BJ (cell line): ENCODE measurements at places on chromosomes 1 and 21.
A peak's percentile ranks its signal among the peaks of the same experiment; 100 is the strongest.

DNA sequence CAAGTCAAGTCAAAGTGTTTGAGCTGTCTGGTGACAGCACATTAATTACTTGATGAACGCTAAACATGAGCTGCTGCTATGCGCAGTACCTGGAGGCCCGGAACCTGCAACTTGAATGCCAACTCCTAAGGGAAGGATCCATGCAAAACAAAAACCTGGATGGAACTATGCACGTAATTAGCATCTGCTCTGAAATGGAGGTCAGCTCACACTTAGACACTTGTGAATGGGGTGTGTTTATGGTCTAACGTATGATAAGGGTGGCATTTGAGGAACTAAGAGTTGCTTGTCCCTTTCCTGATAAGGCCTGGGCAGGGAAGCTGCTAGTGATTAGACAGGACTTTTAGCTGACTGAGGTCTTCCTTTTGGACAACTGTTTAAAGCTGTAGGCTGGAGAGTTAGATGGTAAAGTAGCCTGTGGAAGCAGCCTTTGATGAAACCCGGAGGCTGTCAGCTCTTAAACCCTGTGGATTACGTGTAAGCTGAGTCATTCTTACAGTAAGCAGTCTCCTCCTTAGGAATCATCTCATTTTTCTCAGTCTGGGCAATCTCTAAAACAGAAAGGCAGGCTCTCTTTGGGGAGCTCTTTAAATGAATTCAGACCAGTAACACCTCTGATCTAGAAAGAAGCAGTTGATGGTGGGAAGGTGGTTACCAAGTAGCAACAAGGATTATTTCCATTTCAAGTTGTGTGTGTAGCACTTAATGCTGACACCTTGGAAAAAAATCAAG, 6.8 kb downstream of the TENT5C start:
- peak; percentile 49 for DNase-seq

DNA sequence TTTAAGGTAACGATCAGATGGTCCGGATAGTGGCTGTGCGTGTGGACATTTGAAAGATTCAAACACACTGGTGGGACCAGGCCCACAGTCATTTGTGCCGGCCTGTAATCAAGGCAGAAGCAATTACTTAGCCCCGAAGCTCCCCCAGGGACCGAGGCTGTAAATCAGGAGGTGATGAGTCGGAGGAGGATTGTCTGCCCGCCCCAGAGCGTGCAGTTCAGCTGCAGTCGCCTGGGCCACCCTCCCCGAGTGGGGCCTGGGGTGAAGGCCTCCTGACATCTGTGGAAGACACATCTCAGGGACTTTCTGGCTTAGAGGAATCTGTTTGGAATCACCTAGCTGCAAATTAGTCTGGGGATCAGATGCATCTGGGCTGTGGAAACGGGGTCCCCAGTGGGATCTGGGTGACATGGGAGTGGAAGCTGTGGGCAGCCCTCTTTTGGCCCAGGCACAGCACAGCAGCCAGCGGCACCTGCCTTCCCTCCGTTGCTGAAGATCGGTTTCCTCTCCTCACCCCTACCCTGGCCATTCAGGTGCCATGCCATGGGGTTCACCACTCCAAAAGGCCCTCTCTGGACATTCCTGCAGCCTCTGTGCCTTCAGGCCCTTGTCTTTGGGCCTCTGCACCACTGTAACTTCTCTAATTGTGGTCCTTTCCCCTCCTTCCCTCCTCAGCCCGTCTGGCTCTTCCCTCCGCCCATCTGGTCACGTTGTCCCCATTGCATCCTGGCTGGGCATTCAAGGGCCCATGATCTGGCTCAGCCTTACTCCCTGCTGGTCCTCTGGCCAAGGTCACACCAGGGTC, 25.7 kb downstream of the LHX4 start:
- no peak for DNase-seq

DNA sequence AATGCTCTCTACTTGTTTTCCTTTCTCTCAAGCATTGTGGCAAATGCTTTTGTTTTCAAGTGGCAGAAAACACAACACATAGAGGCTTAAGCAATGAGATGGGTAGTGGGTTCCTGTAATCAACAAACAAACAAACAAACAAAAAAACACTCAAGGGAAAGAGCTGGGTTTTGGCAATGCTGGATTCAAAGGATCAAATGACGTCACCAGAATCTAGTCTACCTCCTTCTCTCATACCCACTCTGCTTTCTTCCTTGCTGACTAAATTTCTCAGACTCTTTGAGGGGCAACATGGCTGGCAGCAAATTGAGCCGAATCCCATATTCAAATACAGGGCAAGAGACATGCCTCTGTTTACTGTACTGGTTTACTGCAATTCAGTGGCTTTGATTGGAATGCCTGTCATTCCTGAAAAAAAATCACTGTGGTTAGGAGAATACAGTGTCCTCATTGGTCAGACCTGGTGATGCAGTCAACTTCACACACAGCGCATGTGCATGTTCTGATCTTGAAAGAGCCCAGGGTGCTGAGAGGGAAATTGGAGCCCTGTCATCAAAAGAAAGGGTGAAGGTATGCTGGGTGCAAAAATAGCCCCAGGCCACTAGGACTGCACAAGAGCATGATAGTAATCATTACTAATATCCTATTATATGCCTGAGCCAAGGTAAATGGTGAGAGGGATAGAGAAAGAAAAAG, 356.2 kb downstream of the KCTD3 start:
- DNase-seq, result peak; percentile 19

DNA sequence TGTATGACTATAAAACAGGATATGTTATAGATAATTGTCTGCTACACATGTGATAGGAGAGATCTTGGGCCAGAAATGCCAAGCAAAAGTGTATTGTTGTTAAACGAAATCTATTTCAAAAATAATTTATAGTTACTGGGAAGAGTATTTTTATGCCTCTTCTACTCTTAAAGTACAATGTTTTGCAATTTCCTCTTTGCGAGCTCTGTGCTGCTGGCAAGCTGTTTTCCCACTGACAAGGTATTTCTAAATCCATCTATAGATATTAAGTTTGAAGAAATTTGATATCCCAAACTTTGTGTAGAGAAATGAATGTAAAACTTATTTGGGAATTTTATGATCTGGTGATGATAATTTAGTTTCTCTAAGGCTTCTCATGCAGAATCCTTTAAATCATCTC, 63.3 kb upstream of the PTGFR start:
- DNase-seq, result no peak

- no peak for DNase-seq
These were observed 2.2 kb downstream of the NEGR1 start for GRCh38 chr1:72280131-72280530.

DNA sequence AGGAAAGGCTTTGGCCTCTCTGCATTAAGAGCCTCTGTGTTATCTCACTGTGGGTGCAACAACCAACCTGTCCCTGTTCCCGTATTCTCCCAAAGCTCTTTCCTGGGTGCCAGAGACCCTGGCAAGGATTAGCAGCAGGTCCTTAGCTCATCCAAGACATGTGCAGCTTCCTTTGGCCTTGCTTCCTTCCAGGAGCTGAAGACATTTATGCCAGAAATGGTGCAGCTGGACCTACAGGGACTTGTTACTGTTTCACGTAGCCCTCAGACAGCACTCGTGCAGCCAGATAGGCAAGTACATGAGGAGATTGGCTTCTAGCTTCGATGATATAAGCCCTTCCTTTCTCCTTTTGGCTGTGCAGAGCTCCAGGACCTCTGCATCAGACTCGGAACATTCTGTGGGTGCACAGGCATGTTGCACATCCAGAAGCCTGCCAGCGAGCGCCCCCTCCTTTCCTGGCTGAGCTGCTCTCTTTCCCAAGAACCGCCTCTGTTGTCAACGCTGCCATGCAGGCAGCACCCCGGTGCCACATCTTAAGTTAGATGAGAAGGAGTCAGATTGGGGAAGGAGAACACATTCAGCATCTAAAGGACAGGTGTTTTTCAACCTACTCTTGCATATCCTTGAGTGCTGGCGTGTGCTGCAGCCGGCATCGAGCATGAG, 284.5 kb upstream of the PLXNA2 start:
- no peak for DNase-seq

DNA sequence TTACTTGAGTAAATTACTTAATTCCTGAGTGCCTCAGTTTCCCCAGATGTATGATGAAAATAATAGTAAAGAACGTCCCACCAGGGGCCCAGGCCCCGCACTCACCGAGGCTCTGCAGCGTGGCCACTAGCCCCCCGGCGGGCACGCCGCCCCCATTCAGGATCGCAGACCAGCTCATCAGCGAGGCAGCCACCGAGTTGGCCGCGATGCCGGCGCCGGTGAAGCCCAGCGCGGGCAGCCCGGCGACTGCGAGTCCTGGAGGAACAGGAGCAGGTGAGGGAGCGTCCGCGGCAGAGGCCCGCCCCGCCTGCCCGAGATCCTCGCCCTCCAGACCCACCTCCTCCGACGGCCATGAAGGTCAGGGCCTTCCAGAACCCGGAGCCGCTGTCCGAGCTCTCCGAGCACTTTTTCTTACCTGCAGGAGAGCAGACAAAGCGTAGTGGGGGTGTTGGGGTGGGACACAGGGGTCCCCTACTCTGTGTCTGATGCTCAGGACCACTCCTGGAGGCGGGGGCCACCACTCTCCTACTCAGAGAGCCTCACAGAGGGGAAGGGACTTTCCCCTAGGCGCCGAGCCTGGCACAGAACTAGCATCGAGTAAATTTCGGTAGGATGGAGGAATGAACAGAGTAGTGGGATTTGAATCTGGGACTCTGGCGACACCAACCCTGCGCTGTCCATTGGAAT, 3.7 kb downstream of the IFI6 start:
- DNase-seq, result no peak

GRCh38 chr1:79043506-79043905, 37.0 kb upstream of the ADGRL4 start:
- no peak for DNase-seq

- no peak for DNase-seq
These were observed 316.3 kb upstream of the GREM2 start for GRCh38 chr1:240928265-240928664.

- no peak for DNase-seq
These were observed 185.8 kb downstream of the MRPL39 start for GRCh38 chr21:25421321-25422028.

GRCh38 chr1:3868464-3869006, 11.3 kb downstream of the DFFB start:
- DNase-seq, result no peak

- no peak for DNase-seq
These were observed 9.7 kb downstream of the TLR5 start for GRCh38 chr1:223133306-223133823.

GRCh38 chr21:29293495-29293894, 5.2 kb upstream of the BACH1 start:
- no peak for DNase-seq

DNA sequence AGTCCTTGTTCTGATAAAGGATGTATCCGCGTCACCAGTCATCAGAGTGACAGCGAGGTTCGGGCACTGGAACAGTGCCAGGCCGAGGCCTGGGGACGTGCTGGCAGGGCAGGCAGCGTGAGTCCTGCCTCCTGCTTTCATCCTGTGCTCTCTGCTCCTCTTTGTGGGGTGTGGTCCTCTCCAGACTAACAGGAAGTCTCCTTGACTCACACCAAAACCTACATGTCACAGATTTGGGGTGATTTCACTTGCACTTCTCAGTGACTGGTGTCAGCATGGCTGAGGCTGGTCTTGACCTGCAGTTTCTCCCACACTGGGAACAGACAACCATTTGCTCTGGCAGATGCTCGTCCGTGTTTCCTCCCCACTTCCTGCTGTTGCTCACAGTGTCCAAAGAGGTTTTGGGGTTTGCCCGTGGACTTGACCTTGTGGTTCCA, 8.8 kb upstream of the NLRP3 start:
- DNase-seq, result no peak

DNA sequence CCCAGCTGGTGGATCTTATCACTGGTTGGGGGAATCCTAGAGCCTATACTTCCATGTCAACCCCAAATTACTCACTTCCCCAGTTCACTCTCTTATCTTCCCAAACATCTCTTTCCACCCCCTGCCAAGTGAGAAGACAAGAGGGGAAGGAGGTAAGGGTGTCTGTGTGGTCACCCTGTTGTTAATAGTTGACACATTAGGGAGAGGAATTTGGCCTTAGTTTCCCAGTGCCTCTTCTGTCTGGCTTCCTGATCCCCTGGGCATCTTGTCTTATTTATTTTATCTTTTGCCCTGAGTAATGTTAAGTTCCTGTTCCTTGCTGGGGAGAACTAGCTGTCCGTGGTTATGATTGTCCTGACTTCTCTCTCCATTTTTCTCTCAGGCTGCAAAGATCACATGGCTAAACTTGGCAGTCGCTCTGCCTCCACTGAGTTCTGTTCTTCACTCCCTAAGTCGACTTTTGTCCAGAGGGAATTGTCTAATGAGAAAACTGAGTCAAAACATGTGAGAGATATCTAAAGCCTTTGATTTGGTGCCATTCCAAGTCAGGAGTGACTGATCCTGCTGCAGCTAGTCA, 157.1 kb upstream of the SYT6 start:
- DNase-seq, result no peak

- DNase-seq, result no peak
These were observed 21.7 kb upstream of the LRRC8B start for GRCh38 chr1:89502895-89503294.

- no peak for DNase-seq
These were observed 13.5 kb downstream of the LDLRAP1 start for GRCh38 chr1:25556791-25557476.

DNA sequence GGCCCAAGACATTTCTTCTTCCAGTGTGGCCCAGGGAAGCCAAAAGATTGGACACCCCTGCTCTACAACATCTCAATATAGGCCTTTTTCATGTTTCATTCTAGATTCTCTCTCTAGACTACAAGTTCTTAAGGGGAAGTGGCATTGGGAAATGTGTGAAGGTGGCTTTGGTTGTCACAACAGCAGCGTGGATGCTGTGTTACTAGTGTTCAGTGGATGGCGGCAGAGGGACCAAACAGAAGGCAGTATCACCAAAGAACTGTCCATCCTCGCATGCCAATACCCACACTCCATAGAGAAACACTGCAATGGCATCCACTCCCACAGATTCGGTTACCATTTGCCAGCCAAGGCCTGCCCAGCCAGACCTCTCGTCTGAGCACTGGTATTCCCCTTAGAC, 24.3 kb upstream of the IFNAR2 start:
- no peak for DNase-seq

DNA sequence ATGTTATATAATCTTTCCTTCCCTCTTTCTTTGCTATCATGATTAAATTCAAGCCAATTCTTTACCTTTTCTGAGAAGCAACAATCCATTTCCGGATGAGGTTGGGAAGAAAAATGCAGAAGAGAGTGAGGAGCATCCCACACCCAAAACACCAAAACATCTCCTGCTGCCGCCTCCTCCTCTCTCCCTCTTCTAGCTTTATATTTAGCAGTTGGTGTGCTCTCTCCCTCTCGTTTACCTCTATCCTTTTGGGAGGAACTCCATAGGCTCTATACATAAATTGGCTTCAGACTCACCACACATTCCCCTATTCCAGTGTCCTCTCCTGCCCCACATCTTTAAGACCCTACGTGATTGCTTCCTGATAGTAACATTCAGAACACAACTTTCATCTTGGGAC, 332.2 kb upstream of the PLXNA2 start:
- DNase-seq, result no peak

- no peak for DNase-seq
These were observed 19.6 kb downstream of the CCSAP start for GRCh38 chr1:229323201-229323600.

GRCh38 chr1:198612471-198613260, 26.2 kb upstream of the PTPRC start:
- DNase-seq, result no peak

- no peak for DNase-seq
These were observed 88.1 kb upstream of the JAK1 start for GRCh38 chr1:65054481-65054880.

GRCh38 chr1:10540277-10541005, 65.7 kb downstream of the PEX14 start:
- no peak for DNase-seq

- no peak for DNase-seq
These were observed 7.5 kb downstream of the DMAP1 start for GRCh38 chr1:44220755-44221154.

- DNase-seq, result no peak
These were observed 29.0 kb upstream of the ARID1A start for GRCh38 chr1:26666855-26667254.
